ENCODE measurements at places on chromosomes 2 and 18. TPM values are rescaled to one million over a fixed set of nuclear protein-coding genes. Genes with fewer than 3 reads are reported as not detected.

Gene GNLY
- 2.4 TPM for total RNA-seq

Gene RGPD5
- total RNA-seq = 53.6 TPM

Gene ATL2
- total RNA-seq = 72.4 TPM

Gene GKN1
- not detected for total RNA-seq

Gene LANCL1
- 36.8 TPM for total RNA-seq

Gene RUFY4
- not detected for total RNA-seq

Gene ZNF804A
- total RNA-seq = 1.2 TPM

Gene DSG4
- total RNA-seq = not detected

GRCh38 chr2:23449831-23450331 lies 64.9 kb downstream of the KLHL29 start:
- DNase-seq = no peak

DNA sequence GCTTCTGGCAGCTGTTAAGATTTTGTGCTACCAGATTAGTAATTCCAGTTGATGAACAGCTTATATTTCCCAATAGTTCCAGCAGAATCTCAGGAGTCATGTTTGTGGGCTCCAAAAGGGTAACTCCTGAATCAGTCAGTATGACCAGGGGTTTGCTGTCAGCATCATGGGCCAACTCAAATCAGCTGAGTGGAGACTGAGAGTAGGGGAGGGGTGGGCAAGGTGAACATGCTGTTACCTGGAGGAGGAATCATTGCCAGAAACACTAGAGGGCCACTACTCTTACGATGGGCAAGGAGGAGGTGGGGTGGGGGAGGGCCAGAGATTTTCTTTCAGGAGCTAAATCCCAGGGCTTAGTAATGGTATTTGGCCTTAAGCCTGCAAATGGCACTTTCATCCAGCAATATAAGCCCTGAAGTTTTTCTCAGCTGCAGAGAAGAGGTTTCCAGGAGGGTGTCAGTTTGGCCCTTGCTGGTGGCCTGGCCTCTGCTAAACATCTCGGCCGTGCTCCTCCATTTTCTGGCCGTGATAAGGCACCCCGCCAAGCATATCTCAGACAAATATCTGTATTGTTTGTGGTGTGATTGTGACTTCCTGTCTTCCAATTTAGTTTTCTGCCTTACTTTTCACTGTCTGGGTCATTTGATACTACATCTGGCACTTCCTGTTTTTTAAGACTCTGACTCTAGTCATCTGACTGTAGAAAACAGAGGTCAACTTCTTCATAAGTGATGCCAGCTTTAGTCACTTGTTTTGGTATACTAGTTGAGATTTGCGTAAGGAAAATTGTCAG lies 120.5 kb upstream of the CXCR4 start:
- DNase-seq = no peak

DNA sequence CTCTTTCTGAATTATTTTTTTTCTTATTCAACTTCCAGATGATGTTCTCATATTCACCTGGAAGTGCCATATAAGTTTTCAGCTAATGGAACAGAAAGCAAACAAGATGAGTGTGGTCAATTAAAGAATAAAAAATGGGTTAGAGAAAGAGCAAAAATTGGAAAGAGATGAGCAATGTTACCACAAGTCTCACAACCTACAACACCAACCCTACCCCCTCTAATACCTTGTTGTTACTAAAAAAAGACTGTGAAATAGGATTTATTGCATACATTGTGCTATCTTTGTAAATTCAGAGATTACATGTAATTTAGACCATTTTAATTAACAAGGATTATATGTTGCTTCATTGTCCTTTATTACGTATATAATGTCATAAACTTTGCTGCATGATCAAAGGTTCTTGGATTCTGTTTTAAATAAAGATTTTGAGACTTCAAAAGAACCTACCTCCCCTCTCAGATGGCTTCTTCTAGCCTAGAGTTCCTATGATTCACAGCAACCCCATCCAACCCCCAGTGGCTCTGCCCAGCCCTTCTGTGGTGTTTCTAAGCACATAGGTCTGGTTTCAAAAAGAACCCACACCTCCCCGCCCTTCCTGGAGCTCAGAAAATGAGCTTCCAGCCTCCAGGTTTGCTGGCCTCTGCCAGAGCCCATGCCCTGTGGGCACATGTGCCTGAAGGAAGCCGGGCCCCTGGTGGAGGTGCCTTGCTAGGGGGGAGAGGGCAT lies 24.7 kb downstream of the LGALSL start:
- no peak for DNase-seq

DNA sequence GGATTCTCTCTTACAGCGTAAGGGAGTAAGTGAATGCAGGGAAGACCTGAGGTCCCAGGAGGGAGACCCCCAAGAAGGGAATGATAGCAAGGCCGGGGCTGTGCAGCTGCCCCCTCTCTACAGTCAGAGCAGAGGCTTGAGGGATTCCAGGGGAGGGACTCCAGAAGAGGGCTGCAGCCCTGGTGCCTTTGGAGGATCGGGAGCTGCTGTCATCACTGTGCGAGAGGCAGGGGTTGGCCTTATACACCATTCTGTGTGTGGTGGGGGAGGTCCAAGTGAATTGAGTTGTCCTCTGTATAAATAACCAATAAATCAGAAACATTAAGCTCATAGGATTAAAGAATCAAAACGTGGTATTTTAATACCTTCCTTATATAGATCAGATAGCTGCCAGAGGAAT lies 114.9 kb downstream of the GLI2 start:
- no peak for DNase-seq

- DNase-seq = peak; percentile 98
Measured at GRCh38 chr2:231666171-231667095, 41.9 kb upstream of the PTMA start.

DNA sequence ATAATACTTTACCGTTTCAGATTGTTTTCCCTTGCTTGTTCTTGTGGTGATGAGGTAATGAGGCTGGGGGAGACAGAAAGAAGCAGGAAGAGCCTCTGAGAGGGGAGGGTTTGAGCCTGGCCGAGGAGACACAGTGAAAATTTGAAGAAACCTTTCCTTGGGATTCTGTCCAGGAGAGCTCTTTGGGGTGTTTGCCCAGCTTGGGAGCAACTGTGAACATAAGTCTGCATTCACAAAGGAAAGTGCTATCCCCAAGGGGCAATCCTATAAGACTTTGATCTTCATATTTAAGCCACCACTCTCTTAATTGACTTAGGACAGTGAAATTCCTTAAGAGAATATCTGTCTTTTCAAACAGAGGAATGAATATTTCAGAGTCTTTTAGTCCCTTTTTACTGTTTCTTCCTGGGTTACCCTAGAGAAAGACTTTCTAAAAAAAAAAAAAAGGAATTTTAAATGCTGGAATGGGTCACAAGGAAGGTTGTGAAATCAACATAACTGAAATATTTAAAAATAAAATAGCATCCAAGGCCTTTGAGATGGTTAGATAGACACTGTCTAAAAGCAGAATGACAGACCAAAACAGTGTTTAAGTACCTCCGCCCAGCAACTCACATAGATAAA lies 52.5 kb upstream of the STAM2 start:
- DNase-seq = no peak

DNA sequence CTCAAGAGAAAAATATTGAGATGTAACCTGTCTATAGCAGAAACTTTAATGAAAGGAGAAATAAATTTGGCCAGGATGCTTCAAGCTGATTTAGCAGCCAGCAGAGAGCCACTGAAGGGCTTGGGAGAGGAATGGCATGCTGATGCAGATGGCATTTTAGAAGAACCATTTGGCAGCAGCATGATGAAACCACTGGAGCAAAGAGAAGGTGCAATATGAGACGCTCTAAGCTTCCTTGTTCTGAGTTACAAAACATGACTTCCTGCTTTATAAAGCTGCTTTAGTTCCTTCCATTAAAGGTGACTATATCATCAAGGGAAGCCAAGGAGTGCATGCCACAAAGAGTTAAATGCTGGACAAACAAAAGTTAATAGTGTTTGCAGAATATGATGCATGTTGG lies 189.7 kb downstream of the PID1 start:
- DNase-seq = no peak

DNA sequence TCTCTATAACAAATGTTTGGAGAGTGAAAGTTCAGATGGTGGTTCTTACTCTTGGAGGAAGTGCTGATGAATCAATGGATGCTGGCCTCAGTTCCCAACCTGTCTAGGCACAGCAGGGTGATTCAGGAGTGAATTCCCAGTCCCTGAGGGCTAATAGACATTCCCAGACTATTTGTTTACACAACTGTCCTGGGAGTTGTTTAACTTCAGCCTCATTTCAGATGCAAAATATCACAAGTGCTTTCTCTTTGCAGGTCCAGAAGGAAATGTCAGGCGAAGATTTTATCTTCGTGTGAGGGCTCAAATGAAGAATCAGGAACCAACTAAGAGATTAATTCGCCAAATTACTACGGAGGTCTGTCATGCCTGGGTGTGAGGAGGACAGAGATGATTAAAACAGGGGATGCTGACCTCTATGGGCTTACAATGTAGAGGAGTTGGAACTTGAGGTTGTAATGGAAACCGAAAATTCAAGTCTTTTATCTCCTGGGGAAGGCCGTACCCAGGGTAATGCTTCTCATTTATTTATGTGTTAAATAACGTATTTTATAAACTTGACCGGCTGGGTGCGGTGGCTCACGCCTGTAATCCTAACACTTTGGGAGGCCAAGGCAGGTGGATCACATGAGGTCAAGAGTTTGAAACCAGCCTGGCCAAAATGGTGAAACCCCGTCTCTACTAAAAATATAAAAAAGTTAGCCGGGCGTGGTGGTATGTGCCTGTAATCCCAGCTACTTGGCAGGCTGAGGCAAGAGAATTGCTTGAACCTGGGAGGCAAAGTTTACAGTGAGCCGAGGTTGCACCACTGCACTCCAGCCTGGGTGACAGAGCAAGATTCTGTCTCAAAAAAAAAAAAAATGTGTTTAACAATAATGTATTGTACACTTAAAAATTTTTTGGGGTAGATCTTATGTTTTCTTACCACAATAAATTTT lies 38.7 kb upstream of the SLC1A4 start:
- no peak for DNase-seq

DNA sequence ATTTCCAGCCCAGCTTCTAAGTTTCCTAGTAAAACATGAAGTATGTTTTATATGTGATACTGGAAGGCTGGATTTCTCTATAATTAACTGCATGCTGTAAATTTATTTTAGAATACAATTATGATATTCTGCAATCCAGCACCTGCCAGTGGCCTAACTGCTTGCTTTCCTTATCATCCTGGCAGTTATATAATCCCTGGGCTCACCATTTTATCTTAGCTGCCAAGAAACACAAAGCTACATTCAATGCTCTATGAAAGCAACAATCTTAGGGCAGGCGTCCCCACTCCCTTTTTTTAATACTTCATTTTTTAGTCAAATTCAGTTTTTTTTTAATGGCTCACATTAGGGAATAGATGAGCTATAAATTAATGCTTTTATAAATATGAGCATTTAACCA lies 38.4 kb upstream of the UBXN4 start:
- DNase-seq = no peak

- DNase-seq = no peak
Measured at GRCh38 chr2:198438331-198438730, 633.9 kb downstream of the PLCL1 start.

DNA sequence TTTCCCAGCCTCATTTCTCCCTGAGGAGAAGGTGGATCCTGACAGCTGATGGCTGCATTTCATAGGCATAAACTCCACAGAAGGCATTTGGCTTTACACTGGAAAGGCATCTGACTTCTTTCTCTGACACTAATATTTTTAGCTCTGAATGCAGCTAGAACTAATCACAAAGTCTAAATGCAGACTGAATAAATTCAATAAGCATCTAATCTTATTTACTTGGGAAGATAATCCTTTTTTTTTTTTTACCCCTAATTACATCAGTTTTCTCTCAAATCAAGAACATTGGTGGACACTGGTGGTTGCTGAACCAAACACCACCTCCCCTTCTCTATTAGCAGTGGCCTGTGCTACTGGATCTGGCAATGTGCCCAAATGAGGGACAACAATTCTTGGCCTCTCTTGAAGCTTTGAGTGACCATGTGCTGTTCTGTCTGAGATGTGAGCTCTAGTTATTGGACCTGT lies 50.9 kb upstream of the CD226 start:
- DNase-seq = no peak

GRCh38 chr2:45169339-45170190 lies 160.3 kb upstream of the SIX2 start:
- no peak for DNase-seq

DNA sequence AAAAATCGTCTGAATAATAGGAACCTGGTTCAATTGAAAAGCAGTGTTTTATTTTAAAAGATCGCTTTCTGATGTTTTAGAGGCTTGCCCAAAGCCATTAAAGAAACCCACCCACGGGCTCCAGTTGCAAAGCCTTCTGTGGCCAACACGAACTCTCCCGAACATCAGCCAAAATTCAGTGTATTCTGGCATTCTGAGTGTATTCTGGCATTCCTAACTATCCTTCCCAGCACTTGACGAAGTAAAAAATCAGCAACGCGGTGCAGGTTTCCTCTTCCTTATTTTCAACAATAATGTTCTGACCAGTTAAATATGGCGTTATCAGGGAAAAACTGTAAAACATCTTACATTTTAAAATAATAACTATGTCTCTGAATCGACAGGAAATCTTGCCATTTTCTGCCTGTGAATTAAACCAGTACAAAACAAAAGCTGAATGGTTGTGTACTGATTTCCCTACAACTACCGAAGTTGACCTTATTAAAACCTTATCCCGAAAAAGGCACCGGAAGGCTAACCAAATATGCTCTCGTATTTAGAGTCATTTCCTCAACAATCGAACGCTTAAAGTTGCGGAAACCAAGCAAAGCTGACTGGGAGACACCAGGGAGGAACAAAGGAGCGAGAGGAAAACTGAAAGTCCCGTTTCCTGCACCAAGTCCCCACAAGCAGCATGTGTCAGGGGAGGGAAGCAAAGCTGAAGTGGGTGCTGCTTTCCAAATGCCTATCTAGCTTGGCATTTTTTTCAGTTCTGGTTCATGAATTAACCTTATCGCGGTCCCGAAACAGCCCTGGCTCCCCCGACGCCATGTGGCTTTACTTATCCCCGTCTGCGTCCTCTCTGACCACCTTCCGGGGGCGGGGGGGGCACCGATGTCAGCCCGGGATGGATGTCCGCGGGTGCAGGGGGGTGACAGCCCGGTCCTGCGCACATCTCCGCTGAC lies 44.3 kb downstream of the ZNF516 start:
- peak; percentile 90 for DNase-seq

GRCh38 chr18:24631243-24632025 lies 171.0 kb downstream of the HRH4 start:
- DNase-seq = no peak

GRCh38 chr18:43934322-43934721 lies 657.0 kb upstream of the SYT4 start:
- no peak for DNase-seq

GRCh38 chr2:43266711-43267111 lies 40.3 kb upstream of the ZFP36L2 start:
- peak; percentile 89 for DNase-seq

DNA sequence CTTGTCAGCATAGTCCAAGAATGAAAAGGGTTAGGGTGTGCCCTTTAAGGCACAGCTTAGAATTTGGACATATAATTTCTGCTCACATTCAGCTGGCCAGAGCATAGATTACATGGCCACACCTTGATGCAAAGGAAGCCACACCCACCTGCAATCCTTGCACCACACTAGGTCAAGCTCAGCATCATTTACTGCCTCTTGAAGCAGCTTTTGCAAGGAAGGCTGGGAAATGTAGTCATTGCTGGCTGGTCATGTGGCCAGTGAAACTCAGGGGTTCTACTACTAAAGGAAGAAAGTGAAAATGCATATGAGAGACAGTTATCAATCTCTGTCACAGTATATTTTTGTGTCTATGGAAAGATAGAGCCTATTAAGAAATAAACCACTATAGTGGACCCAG lies 159.3 kb downstream of the GFPT1 start:
- no peak for DNase-seq

Measured in posterior vena cava (tissue), 2 donors.